ENCODE measurements at places on chromosomes 7 and 10. TPM values are rescaled to one million over a fixed set of nuclear protein-coding genes. Genes with fewer than 3 reads are reported as not detected.

GRCh38 chr10:130647341-130647740 is 511.1 kb downstream of the GLRX3 start:
- H3K27ac ChIP-seq, result no peak overlapping the region
- H3K36me3 ChIP-seq, result peaks cover 10% of the 10 kb centered on the region
- H3K4me3 ChIP-seq, result no peak overlapping the region
- H3K4me1 ChIP-seq, result no peaks in the 10 kb centered on the region
- H3K27me3 ChIP-seq, result peaks cover 1% of the 10 kb centered on the region

DNA sequence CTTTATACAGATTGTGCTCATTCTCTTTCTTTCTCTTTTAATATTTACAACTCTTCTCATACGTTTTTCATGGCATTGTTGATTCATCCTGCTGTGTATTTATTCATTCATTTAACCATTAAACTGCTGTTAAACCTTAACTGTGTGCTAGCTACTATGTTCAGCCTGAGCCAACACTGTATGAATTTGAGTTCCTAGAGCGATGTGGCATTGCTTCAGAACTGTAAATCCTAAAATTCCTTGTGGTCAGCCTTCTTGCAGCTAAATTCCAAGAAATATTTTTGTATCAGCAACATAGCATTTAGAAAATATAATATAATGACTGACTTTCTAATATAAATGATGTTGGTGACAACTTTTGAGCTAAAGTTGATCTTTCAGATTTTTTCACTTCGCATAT is 184.7 kb upstream of the FZD1 start:
- H3K4me1 ChIP-seq, result peaks cover 7% of the 10 kb centered on the region
- DNase-seq, result no peak
- no peak overlapping the region for H3K27ac ChIP-seq
- H3K36me3 ChIP-seq, result no peaks in the 10 kb centered on the region
- H3K27me3 ChIP-seq, result no peaks in the 10 kb centered on the region
- no peak overlapping the region for H3K4me3 ChIP-seq

GJC3 gene
- 1.8 TPM for total RNA-seq

GRCh38 chr10:98664329-98665042 is 217.8 kb upstream of the HPS1 start:
- H3K4me3 ChIP-seq, result no peak overlapping the region
- peaks cover 4% of the 10 kb centered on the region for H3K36me3 ChIP-seq
- H3K27ac ChIP-seq, result no peak overlapping the region
- H3K4me1 ChIP-seq, result no peaks in the 10 kb centered on the region

- no peak overlapping the region for H3K4me3 ChIP-seq
- H3K4me1 ChIP-seq, result no peaks in the 10 kb centered on the region
- peaks cover 6% of the 10 kb centered on the region for H3K27me3 ChIP-seq
- H3K27ac ChIP-seq, result no peak overlapping the region
- no peak for DNase-seq
Observed at GRCh38 chr10:77514870-77515269, 122.7 kb downstream of the KCNMA1 start.

RTKN2 gene
- total RNA-seq, result 1.7 TPM

GRCh38 chr10:43039624-43040481 is 37.0 kb upstream of the RET start:
- H3K4me1 ChIP-seq, result peaks cover 7% of the 10 kb centered on the region
- H3K27ac ChIP-seq, result no peak overlapping the region
- H3K27me3 ChIP-seq, result peaks cover 4% of the 10 kb centered on the region

GRCh38 chr7:69452797-69453196 is 145.5 kb upstream of the AUTS2 start:
- no peak overlapping the region for H3K27ac ChIP-seq
- peaks cover 5% of the 10 kb centered on the region for H3K4me1 ChIP-seq
- no peaks in the 10 kb centered on the region for H3K36me3 ChIP-seq
- no peak for DNase-seq

MPP7 gene
- total RNA-seq, result 1.4 TPM

DNA sequence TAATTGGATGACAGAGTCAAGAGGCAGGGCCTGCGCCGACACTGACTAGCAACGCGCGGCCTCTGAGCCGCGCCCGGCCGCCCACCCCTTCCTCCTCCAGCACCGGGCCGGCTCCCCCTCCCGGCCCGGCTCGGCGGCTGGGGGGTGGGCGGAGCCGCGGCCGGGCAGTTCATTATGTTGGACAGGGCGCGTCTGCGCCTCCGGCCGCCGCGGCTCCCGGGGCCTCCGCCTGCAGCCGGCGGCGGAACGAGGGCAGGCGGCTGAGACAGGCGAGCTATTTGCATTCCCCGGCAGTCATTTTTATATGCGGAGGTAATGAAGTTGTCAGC is 106.7 kb downstream of the SNX10 start:
- peaks cover 10% of the 10 kb centered on the region for H3K4me1 ChIP-seq
- H3K36me3 ChIP-seq, result no peaks in the 10 kb centered on the region

GRCh38 chr7:3156508-3156907 is 112.8 kb upstream of the CARD11 start:
- DNase-seq, result no peak
- H3K27ac ChIP-seq, result no peak overlapping the region
- H3K27me3 ChIP-seq, result peaks cover 2% of the 10 kb centered on the region
- H3K4me1 ChIP-seq, result no peaks in the 10 kb centered on the region
- H3K4me3 ChIP-seq, result no peak overlapping the region

C10orf105 gene
- total RNA-seq, result 0.15 TPM

DNA sequence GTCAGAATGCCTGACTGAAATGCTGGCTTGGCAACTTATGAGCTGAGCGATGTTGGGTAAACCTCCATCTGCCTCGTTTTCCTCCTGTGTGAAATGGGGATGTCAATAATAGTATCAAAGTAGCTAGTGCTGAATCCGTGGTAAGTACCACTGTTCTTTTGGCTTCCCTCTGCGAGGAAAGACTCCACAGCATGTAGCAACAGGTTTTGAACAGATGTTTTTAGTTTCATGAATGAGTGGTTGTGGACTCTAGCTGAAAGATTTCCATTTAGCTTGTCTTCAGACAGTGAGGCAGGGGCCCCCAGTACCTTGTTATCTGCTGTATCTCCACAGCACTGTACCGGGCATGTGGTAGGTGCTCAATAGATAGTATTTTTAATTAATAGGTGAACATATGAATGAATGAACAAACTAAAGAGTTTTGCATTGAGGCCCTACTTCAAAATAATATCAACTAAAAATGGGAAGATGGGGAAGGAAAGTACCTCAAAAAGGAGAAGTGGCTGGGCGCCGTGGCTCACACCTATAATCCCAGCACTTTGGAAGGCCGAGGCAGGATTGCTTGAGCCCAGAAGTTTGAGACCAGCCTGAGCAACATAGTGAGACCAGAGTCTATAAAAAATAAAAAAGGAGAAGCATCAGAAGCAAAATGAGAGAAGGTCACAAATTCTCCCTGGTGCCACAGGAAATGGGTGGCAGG is 5.6 kb upstream of the DLG5 start:
- H3K4me3 ChIP-seq, result no peak overlapping the region
- H3K27ac ChIP-seq, result no peak overlapping the region
- H3K36me3 ChIP-seq, result peaks cover 5% of the 10 kb centered on the region
- peaks cover 27% of the 10 kb centered on the region for H3K4me1 ChIP-seq

ARHGEF35 gene
- 6.1 TPM for total RNA-seq

DNA sequence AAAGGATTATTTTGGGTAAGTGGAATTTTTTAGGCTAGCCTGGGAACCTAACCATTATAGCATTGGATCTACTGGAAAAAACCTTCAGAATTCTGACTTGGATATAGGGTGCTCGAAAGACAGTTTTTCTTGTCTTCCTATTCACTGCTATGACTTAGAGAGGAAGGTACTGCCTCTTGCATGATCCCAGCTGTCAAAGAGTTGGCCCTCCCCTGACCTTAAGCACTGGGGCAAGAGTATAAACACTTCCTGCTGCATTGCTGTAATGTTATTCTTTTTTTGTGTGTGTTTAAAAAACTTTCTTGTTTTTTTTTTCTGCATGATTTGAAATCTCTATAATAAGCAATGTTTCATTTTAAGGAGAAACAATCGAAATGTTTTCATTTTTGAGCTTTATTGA is 113.0 kb downstream of the LRMDA start:
- H3K4me3 ChIP-seq, result no peak overlapping the region
- no peak for DNase-seq
- H3K27ac ChIP-seq, result no peak overlapping the region
- H3K27me3 ChIP-seq, result peaks cover 4% of the 10 kb centered on the region
- peaks cover 13% of the 10 kb centered on the region for H3K4me1 ChIP-seq
- H3K36me3 ChIP-seq, result no peaks in the 10 kb centered on the region

LIPN gene
- not detected for total RNA-seq
